ENCODE measurements at places on chromosomes 13 and 19.
A peak's percentile ranks its signal among the peaks of the same experiment; 100 is the strongest.

GRCh38 chr13:22736084-22736767, 444.6 kb upstream of the SGCG start:
- no peak for DNase-seq

- DNase-seq = no peak
Observed at GRCh38 chr19:42129399-42130253, 2.6 kb downstream of the POU2F2 start.

GRCh38 chr19:18340990-18341868, 831 bp downstream of the PGPEP1 start:
- DNase-seq = peak; percentile 48

- DNase-seq = peak; percentile 19
Observed at GRCh38 chr19:34041925-34042521, 130.3 kb upstream of the LSM14A start.

DNA sequence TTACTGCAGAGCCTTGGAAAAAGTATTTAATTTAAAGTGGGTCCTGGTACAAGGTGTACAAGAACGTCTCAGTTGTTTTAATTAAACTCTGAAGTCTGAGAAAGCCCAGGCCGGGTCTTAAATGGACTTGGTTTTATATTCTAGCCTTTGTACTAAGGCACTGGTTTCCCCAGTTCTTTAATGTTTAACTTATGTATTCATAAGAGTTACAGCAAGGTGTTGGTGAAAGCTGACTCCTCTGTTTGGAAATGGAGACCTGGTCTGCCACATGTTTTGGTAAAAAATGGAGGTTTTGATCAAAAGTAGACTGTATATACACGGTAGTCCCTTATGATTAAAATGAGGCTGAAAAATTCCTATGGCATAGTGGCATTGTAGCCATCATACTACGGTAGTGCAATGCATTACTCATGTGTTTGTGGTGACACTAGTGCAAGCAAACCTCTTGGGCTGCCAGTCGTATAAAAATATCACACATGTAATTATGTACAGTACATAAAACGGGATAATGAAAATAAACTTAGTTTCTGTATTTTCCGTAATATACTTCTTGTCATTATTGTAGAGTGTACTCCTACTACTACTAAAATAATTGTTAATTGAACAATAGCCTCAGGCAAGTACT, 883.4 kb upstream of the SPRY2 start:
- no peak for DNase-seq

DNA sequence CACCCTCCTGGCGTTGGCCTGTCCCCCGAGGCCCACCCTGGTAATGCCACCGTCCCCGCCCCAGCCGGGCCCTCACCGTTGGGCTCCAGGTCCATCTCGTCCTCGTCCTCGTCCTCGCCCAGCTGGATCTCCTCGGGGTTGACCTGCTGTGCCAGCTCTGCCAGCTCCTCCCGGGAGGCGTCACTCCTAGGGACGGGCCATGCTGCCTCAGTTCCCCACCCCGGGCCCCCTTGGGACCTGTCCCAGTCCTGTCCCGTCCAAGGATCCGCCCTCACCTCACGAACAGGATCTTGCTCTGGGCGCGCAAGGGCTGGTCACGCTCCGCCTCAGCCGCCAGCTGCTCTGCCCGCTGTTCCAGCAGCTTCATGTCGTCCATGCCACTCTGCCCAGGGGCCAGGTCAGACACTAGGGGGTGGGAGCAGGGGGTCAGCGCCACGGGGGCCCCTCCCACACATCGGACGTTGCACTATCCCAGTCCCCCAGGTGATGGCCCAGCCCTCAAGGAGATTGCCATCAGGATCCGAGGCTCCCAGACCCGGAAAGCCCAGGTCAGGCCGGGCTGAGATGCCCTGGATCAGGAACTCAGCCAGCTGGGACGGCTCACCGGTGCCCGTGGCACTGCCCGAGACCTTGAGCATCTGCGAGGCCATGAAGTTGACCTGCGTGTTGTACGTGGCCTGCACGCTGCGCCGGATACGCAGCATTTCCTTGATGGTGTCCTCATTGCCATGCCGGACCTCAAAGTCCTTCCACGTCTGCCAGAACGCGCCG, 9.5 kb downstream of the XAB2 start:
- no peak for DNase-seq

- no peak for DNase-seq
Observed at GRCh38 chr13:44397766-44398223, 24.2 kb downstream of the SERP2 start.

GRCh38 chr19:56423985-56424353, 19.8 kb downstream of the ZNF583 start:
- no peak for DNase-seq

GRCh38 chr19:30029721-30030510, 87.9 kb downstream of the URI1 start:
- no peak for DNase-seq

GRCh38 chr19:3478409-3479176, 1.7 kb downstream of the SMIM24 start:
- no peak for DNase-seq

- no peak for DNase-seq
Observed at GRCh38 chr13:109154546-109154945, 525.1 kb downstream of the MYO16 start.

DNA sequence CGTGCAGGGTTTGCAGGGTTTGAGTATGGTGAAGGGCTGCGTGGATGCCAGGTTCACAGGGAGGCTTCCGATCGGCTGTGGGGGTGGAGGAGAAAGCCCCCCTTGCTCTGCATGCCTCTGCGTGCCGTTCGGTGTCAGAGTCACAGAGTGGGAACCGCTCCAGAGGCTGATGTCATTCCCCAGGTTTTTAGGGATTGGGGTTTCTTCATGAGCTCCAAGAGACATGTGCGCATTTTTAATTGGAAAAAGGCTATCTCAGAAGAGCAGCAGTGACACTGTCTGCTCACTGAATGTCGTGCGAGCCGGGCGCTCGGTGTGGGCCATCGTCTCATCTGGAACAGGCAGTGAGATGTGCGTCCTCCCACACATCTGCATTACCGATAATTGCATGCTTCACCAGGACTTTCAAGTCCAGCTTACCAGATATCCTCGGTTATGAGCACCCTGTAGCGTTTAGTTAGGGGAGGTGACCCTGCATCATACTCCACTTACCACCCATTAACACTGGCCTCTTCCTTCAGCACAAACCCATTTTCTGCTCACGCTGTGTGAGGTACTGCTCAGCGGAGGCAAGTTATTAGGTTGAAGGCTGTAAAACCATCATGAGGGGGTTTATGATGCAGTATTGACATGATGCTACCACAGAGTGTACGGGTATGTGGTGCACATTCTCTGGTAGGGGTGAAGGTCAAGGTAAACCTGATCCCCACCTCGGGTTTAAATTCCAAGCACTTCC, 1.7 kb downstream of the MCF2L start:
- DNase-seq = no peak

DNA sequence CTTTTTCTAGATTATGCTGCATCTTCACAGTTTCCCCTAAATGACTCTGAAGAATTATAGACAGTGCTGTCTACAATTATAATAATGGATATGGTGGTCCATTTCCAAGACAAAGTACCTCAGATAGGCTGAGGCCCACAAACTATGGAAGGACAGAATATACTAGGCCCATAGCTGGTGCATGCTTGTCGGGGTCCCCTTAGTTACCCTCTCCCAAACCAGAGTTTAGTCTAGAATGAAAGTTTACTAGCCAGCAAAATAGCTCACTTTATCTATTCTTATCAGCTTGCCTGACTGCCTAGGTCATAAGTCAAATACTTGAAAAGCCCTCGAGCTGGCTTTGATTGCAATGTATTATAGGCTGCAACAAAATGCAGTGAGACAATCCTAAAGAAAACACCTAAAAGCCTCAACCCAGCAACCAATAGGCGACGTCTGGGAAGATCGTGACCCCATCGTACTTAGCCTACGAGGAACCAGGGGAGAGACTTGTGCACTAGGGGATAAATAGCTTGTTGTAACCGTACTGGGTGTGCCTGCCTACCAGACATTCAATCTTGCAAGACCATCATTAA, 785 bp upstream of the IGFL2 start:
- DNase-seq = no peak

DNA sequence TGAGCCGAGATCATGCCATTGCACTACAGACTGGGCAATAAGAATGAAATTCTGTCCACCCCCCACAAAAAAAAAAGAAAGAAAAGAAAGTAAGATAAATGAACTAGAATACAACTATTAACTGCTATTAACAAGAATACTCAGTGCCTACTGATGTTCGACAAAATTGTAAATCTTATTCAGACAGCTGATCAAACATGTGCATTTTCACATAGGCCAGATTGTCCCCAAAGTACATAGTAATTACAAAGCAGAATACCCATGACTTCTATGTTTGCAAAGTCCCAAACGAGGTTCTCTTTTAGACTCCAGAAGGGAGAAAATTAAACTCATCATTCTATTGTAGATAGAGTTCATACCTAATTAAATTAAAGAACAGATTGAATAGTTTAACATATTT, 113.4 kb downstream of the UFM1 start:
- no peak for DNase-seq

DNA sequence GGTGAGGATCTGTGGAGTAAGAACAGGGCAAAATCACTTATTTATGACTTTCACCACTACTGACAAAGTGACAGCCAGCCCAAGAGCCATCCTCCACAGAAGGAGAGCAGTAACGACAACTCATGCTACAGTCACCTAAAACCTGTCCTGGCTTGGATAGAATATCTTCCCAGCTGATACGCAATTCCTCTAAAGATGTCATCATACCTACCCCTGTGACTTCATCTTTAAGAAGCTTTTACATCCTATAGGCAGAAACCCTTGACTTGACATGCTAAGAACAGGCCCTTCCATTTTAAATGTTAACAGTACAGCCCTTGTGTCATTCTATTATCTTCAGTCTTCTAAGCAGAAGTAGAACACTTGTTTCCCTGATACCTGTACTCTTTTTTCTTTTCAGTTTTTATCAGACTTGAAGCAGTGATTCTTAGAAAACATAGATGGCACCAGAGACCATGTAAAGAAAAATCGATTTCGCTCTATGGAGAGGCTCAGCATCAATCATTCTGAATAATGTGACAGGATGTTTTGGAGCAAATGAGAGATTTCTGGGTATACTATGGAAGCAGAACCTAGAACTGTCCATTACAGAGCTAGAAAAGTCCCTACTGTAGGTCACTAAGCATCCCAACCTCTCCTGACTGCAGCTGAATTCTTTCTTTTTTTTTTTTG, 20.1 kb downstream of the STOML3 start:
- no peak for DNase-seq

DNA sequence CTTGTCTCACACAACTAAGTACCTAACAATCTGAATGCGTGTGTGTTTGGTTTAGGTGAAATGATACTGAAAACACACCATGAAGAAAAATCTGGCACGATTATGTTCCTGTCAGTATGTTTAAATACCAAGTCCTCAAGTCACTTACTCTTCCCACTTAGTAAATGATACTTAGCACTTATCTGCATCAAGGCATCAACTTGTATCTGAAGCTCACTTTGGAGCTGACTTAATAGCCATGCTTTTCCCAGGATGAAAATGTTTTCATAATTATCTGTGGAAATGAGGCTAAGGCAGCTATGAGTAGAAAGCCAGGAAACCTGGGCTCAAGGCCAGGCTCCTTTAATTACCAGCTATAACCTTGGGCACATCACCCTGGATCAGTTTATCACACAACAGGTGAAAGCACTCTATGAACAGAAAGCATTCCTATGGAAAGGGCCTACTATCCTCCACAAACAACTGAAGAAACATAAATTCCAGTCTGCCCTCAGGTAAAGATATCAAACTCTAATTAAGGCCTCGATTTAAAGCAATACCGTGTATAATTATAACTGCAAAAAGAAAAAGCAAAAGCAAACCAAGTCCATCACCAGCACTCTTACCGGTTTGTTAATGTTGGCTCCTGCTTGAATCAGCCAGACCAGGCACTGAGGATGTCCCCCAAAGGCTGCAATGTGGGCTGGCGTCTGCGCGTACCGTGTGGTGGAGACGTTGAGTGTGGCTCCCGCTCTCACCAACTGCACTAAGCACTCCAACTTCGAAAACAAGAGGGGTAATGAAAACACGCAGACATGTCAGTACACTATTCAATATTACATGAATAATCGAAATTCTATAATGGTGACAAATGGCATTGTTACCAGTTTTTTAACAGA, 4.6 kb downstream of the ANKRD10 start:
- DNase-seq = no peak

DNA sequence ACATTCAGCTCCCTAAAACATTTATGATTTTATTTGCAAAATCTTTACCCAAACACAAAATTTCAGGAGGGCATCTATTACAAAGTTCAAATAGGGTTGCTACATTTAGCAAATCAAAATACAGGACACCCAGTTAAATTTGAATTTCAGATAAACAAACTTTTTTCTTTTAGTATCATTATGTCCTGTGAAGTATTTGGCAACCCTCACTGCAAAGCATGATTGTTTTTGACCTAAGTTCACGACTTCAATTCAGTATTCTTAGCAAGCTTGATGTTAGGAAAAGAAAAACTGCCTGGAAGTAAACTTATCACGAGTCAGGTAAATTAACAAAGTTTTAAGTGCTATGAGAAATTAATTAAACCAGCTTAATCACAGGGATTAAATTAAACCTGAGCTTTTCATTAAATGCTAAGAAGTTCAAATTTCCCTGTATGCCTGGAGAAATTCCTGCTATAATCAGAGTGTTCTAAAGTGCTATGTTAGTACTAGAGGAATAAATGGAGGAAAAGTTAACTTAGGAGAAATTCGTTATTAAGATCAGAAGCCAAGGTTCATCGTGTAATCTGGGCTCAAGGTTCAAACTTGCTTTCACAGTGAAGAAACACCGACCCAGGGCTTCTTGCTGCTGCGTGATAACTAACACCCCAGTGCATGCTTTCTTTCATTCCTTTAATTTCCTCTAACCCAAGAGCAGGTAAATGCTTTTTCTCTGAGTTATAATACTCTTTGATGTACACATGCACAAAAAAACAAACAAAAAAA, 298.1 kb downstream of the FOXO1 start:
- DNase-seq = no peak

- DNase-seq = no peak
Observed at GRCh38 chr19:36773223-36773579, 594 bp upstream of the ZNF850 start.

DNA sequence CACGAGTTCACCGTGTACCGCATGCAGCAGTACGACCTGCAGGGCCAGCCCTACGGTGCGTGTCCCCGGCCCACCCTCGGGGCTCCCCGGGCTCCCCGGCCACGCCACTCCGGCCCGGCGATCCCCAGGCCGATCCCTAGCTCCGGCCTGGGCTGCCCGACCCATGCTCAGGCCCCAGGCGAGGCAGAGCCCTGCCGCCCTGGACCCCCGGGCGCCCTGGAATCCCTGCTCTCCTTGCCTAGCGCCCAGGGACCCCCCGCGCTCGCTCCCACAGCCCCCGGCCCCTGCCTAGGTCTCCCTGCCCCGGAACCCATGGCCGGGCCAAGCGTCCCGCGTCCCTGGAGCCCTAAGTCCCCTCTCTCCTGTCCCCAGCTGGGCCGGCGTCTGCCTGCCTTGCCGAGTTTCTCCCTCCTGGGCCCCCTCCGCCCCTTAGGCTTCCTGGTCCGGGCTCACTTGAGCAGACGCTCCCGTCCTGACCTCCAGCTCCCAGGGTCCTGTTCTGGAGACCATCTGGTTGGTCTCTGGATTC, 494 bp downstream of the NCLN start:
- DNase-seq = no peak

GRCh38 chr13:59299584-59299983, 864.1 kb downstream of the DIAPH3 start:
- no peak for DNase-seq

- peak; percentile 62 for DNase-seq
Observed at GRCh38 chr13:51222037-51222685, at the start of gene FAM124A. TSS of gene FAM124A (plus strand) at chr13:51222398. CDS start at chr13:51222502, 104 bp downstream.

GRCh38 chr13:92103689-92104153, 705.3 kb downstream of the GPC5 start:
- no peak for DNase-seq

Data from uterus (tissue), 4 donors.